ENCODE measurements at places on chromosomes 7 and 10. TPM values are rescaled to one million over a fixed set of nuclear protein-coding genes. Genes with fewer than 3 reads are reported as not detected.

GRCh38 chr7:13148548-13148947 lies 461.1 kb downstream of the ARL4A start:
- H3K36me3 ChIP-seq = no peaks in the 10 kb centered on the region
- H3K4me1 ChIP-seq = no peaks in the 10 kb centered on the region
- no peaks in the 10 kb centered on the region for H3K27me3 ChIP-seq

GRCh38 chr7:107085180-107085579 lies 40.7 kb downstream of the PRKAR2B start:
- no peak overlapping the region for H3K4me3 ChIP-seq
- no peak for DNase-seq
- H3K27me3 ChIP-seq = no peaks in the 10 kb centered on the region
- no peaks in the 10 kb centered on the region for H3K4me1 ChIP-seq
- H3K36me3 ChIP-seq = no peaks in the 10 kb centered on the region

- H3K27ac ChIP-seq = no peak overlapping the region
- no peak overlapping the region for H3K4me3 ChIP-seq
- no peaks in the 10 kb centered on the region for H3K36me3 ChIP-seq
- H3K27me3 ChIP-seq = no peaks in the 10 kb centered on the region
- H3K4me1 ChIP-seq = no peaks in the 10 kb centered on the region
Measured at GRCh38 chr7:42144604-42145003, 92.4 kb downstream of the GLI3 start.

- H3K27ac ChIP-seq = no peak overlapping the region
- no peak for DNase-seq
- no peak overlapping the region for H3K4me3 ChIP-seq
- no peaks in the 10 kb centered on the region for H3K27me3 ChIP-seq
- H3K4me1 ChIP-seq = no peaks in the 10 kb centered on the region
Measured at GRCh38 chr10:88670497-88670896, 6.3 kb downstream of the LIPF start.

GRCh38 chr7:30501264-30501663 lies 3.4 kb downstream of the GGCT start:
- no peaks in the 10 kb centered on the region for H3K36me3 ChIP-seq
- H3K27me3 ChIP-seq = no peaks in the 10 kb centered on the region
- peaks cover 5% of the 10 kb centered on the region for H3K4me1 ChIP-seq
- no peak overlapping the region for H3K27ac ChIP-seq
- no peak overlapping the region for H3K4me3 ChIP-seq
- no peak for DNase-seq

Gene CTAGE6
- not detected for total RNA-seq

GRCh38 chr7:27409776-27410175 lies 167.2 kb downstream of the EVX1 start:
- no peak overlapping the region for H3K27ac ChIP-seq
- no peaks in the 10 kb centered on the region for H3K36me3 ChIP-seq
- no peak for DNase-seq
- H3K4me1 ChIP-seq = no peaks in the 10 kb centered on the region
- H3K27me3 ChIP-seq = no peaks in the 10 kb centered on the region
- H3K4me3 ChIP-seq = no peak overlapping the region

Data from pancreas (tissue), 10 donors.